ENCODE measurements at places on chromosomes 16 and 17.

DNA sequence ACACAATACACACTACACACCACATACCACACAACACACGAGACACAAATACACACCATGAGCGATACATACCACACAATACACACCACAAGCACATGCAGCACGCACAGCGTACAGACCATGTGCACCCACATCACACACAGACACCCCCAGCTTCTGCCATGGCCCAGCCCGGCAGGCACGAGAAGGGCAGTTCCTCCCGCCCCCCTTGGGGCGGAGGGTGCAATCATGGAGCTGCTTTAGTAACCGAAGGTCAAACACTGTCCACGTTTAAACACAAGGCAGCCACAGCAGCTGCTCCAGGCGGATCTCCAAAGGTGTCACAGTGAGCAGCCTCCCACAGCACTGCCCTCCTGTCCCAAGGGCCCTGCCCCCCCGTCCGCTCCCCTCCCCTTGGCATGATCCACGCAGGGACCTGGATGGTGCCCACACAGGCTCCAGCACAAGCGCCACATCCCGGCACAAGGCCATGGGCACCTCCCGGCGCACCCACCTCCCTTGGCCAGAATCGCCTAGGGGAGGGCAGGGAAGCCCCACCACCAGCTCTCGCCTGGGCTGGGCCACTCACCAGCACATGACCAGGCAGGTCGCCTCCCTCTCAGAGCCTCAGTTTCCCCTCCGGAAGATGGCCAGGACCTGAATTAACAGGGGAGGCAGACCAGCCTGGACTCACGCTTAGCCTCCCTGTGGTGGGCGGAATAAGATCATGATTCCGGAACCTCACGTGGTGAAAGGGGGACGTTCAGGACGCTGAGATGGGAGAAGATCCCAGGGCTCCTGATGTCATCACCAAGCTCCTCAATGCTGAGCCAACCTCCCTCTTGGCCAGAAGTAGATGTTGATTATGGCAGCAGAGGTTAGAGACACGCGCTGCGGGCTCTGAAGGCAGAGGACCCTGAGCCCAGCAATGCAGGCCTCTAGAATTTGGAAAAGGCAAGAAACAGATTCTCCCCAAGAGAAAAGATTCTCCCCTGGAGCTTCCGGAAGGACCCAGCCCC is 32.6 kb upstream of the ZNF469 start:
- no peak for DNase-seq

DNA sequence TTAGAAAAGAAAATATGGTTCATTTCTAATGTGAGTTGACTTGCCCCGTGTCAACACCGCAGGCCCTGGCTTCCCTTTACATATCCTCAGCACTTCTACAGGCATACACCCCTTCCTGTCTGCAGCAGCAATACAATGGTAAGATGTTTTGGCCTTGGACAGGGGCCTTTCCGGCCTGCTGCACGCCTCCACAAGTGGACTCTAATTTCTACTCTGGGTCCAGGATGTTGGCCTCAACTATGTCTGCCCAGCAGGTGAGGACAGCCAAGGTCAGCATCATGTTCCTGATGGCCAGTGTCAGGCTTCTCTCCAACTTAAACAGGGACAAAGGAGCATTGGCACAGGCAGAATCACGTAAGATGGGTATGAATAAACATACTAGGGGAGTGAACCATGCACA is 11.0 kb downstream of the C17orf67 start:
- DNase-seq: no peak

GRCh38 chr16:8936421-8936820 is 27.3 kb downstream of the USP7 start:
- no peak for DNase-seq

GRCh38 chr17:3475812-3476610 is at the start of gene ASPA:
Gene ASPA, plus strand, starts transcription at chr17:3475997. Its CDS starts 163 bp downstream, at chr17:3476160.
- no peak for DNase-seq

GRCh38 chr16:59880611-59881010 is 1146.5 kb upstream of the GOT2 start:
- no peak for DNase-seq

GRCh38 chr16:35011-35677 is 18.3 kb downstream of the POLR3K start:
- DNase-seq: no peak

GRCh38 chr17:68301438-68301959 is 10.2 kb downstream of the ARSG start:
- no peak for DNase-seq

DNA sequence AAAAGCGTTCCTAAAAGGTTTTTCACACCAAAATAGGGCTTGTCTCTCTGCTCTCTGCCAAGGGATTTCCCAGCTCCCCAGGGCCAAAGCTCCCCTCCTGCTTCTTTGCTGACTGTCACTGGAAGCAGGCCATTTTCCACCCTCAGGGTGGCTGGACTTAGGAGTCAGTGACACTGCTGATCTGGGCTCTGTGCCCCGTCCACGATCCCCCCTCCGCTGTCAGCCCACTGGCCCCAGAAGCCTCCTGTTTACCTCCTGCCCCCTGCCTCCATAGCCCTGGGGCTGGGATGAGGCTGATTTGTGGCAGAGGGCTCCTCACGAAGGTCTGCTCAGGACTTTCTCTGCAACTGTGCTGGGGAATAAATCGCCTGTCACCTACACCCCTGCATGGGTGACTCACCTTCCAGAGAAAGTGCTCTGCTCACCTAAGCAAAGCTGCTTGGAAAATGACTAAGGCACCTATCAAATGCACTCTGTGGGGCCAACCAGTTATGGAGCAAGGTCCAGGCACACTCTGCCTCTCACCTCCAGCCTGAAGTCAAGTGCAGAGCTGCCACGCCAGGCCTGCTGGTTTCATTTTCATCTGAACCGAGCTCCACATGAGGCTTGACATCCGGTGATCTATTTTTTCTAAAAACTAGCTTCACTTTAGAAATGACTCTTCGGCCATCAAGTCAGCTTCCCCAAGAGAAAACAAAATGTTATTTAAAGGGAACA is 4.9 kb downstream of the MAP3K14 start:
- DNase-seq: no peak

GRCh38 chr17:77163001-77163400 is 22.2 kb downstream of the SEC14L1 start:
- DNase-seq: peak; percentile 42

DNA sequence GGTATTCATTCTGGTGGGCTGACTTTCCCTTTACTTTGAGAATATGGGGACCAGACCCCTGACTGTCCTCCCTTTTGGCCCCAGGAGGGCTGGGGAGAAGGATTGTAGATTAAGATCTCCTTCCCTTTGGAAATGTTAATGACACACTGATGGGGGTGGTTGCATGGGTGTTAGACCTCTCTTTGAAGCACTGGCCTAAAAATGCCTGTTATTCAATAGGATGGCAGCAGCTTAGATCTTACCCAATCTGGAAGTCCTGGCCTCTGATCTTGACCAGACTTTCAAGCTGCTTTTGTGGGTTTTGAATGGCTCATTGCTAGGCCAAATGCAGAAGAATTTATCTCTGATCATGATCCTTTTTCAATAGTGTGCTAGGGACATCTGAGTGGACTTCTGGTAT is 25.7 kb downstream of the MAP3K3 start:
- no peak for DNase-seq

- peak; percentile 92 for DNase-seq
Observed at GRCh38 chr17:75109407-75110233, at the start of gene ARMC7. Gene ARMC7, plus strand, starts transcription at chr17:75109969. Its CDS starts 320 bp downstream, at chr17:75110289.

DNA sequence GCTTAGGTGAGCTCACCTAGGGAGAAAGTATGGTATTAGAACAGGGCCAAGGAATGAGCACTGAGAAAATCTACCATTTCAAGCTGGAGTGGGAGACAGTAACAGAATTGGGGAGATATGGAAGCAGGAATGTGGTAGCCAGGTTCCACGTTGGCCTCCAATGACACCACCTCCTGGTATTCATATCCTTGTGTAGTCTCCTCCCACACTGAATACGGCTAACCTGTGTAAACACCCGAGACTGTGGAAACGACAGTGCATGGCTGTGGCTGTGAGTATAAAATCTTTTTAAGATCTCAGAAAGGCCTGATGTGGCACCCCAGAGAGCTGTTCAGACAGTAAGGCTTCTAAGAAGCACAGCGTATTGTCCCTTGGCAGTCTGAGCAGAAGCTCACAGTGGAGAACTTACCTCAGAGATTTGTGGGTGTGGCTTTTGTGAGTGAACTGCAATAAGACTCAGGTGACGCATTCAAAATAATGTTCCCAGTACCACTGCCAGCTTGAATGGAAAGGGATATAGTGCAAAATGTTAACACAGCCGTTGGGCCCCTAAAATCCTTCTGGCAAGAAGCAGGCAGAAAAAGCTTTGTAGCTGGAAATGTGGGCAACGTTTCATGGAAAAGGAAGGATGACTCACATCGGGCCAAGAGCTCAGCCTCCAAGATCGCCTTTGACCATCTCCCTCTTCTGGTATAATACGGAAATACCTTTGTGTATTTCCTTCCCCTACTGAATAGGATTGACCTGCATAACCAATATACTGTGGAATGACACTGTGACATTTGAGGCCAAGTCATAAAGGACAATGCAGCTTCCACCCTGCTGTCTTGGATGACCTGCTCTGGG is 14.4 kb downstream of the SDR42E1 start:
- DNase-seq: peak; percentile 48

DNA sequence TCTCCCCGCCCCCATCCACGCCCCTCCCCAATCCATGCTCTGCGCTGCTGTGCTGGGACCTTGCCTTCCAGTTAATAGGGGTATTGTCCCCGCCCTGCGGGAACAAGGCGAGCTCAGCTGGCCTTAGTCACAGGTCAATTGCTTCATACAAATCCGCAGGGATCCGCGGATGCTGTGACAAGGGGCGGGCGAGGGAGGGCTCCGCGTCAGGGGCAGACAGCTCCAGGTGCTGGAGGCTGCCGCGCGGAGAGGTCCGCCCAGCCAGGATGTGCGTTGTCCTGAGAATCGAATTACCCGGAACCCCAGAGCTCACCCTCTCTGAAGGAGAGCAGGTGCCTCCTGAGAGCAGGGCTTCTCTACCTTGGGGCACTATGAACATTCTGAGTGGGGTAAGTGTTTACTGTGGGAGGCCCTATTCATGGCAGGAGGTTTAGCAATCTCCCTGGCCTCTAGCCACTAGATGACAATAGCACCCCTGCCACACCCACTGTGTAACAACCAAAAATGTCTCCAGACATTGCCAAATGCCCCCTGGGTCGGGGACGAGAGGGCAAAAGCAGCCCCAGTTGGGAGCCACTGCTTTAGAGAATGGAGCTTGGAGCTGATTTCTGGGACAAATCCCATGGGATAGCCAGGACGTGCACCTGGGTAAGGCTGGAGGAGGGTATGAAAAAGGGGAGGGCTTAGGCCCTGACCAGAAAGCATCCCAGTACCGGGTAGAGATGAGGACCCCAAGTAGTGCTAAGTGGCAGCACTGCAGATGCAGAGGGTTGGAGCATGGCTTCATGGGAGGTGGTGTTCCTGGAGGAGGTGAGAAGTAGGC is 138.2 kb downstream of the CYLD start:
- no peak for DNase-seq

DNA sequence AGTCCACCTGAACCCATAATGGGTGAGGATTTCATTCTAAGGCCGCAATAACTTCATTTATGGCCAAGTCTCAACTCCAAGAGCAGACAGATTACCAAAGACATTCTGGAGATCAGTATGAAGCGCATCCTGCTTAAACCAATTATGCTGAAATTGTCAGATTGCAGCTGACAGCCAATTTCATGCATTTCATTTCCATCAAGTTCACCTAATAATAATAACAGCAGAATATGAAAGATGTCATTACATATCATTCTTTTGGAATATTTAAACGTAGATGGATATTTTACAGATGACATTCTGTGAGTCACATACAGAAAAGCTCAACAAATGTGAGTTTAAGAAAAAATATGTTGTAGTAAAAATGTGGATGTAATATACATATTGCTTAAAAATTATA is 54.9 kb upstream of the NACA2 start:
- DNase-seq: no peak

- DNase-seq: no peak
Observed at GRCh38 chr17:30808785-30809286, 15.7 kb downstream of the CRLF3 start.

- no peak for DNase-seq
Observed at GRCh38 chr17:19551591-19552148, 18.0 kb downstream of the SLC47A1 start.

DNA sequence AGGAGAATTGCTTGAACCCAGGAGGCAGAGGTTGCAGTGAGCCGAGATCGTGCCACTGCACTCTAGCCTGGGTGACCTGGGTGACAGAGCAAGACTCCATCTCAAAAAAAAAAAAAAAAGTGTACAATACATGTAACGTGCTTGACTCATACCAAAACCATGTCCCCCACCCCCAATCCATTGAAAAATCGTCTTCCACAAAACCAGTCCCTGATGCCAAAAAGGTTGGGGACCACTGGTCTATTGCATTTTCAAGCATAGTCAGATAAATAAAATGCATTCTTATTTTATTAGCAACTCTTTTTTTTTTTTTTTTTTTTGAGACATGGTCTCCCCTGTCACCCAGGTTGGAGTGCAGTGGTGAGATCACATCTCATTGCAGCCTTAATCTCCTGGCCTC is 52.1 kb downstream of the COPRS start:
- DNase-seq: no peak

GRCh38 chr17:44745301-44745700 is 13.5 kb upstream of the ADAM11 start:
- no peak for DNase-seq

GRCh38 chr17:47741109-47741792 is 8.2 kb downstream of the TBX21 start:
- no peak for DNase-seq

GRCh38 chr17:3693141-3693540 is 2.8 kb downstream of the P2RX5 start:
- DNase-seq: no peak

DNA sequence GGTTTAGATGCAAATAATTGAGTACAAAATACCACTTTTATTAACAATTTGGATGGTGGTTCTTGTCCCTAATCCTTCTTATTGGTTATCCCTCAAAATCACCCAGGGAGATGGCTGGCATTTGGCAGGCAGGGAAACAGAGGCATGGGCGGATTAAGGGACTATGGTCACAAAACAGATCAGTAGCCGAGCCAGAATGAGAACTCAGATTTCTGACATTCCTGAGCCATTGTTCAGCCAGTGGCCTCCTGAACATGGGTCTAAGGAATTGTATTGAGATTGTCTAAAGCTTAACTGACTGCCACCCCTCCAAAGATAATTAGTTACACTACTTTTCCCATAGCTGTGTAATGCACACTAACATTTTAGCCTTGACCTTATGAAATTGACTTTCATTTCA is 88.4 kb downstream of the CHD9NB start:
- no peak for DNase-seq

GRCh38 chr17:57284583-57284982 is 28.3 kb downstream of the MSI2 start:
- no peak for DNase-seq

DNA sequence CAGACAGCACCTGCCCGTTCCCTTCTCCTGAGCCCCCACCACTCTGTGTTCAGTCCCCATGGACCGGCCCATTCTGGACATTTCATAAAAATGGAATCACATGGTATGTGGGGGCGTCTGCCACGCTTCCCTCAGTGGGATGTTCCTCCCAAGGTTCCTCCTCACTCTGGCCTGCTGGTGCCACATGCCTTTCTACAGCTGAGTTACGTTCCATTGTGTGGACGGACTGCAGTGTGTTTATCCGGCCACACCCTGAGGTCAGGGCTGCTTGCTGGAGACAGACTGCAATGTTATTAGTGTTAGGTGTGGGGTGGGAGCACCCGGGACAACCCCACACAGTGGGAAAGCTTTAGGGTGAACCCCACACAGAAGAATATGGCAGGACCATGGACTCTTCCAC is 5.9 kb upstream of the AATK start:
- no peak for DNase-seq

All from right hindlimb (tissue), 1 donor.